Effector memory CD8-positive, alpha-beta T cell (primary cell): ENCODE measurements at places on chromosomes 11 and 22.

DNA sequence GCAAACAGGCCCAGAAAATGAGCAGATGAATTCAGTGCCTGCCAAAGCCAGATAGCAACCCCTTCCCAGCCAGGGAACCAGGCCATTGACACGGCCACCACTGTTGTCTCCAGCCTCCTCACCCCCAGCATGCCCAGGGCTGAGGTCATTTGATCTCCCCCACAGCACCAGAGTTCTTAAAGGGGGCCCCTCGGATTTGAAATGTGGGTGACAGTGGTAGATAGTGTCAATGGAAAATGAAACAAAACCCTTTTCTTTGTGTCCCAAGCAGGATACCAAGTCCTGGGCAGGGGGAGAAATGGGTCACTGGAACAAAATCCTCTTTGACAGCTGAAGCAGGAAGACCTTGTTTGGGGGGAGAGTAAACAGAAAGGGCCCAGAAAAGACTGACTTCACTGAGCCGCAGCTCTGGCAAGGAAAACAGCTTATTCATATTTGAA lies 14.3 kb upstream of the ACCSL start:
- H3K27ac ChIP-seq: no peak overlapping the region
- H3K4me1 ChIP-seq: no peaks in the 10 kb centered on the region
- H3K27me3 ChIP-seq: peaks cover 48% of the 10 kb centered on the region
- no peaks in the 10 kb centered on the region for H3K36me3 ChIP-seq

DNA sequence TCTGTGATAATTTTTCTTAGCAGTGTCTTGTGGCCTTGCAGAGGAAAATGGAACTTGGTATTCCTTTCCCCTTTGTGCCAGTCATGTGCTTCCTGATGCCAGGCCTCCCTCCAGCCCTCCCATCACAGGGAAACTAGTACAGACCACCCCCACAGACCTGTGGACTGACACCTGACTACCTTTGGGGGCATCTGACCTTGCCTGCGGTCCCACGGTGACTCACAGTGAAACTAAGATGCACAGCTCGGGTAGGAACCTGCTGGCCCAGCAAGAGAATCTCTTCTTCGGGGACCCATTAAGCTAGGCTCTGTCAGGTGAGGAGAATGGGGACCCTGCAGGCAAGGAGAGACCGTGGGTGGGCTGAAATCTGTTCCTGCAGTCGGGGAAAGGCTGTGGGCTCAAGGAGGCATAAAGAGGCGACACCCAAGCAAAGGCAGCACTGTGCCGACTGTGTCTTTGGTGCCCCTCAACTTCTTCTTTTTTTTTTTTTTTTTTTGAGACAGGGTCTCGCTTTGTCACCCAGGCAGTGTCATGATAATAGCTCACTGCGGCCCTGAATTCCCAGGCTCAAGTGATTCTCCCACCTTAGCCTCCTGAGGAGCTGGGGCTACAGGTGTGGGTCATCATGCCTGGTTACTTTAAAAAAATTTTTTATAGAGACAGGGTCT lies 20.8 kb upstream of the PEX26 start:
- no peaks in the 10 kb centered on the region for H3K27me3 ChIP-seq
- no peak for DNase-seq
- no peaks in the 10 kb centered on the region for H3K36me3 ChIP-seq
- H3K27ac ChIP-seq: no peak overlapping the region
- H3K4me1 ChIP-seq: no peaks in the 10 kb centered on the region
- H3K4me3 ChIP-seq: no peak overlapping the region

DNA sequence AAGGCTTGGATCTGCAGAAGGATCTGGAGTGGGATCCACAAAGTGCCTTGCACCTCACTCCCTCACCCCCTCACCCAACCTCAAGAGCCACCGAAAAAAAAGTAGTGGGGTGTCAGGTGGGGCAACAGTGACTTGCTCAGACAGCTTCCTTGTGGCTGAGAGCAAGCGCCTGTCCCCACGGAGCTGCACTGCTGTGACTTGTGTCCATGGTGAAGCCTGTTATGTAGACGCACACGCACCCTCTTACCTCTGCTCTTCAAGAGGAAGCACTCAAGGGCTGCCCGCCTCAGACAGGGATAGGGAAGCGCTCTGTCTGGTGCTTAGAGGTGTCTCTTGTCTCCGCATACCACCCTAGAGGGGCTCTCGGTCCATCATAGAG lies 1.2 kb downstream of the DRD2 start:
- DNase-seq: no peak
- peaks cover 70% of the 10 kb centered on the region for H3K27me3 ChIP-seq
- no peaks in the 10 kb centered on the region for H3K4me1 ChIP-seq
- H3K4me3 ChIP-seq: no peak overlapping the region
- H3K36me3 ChIP-seq: no peaks in the 10 kb centered on the region

DNA sequence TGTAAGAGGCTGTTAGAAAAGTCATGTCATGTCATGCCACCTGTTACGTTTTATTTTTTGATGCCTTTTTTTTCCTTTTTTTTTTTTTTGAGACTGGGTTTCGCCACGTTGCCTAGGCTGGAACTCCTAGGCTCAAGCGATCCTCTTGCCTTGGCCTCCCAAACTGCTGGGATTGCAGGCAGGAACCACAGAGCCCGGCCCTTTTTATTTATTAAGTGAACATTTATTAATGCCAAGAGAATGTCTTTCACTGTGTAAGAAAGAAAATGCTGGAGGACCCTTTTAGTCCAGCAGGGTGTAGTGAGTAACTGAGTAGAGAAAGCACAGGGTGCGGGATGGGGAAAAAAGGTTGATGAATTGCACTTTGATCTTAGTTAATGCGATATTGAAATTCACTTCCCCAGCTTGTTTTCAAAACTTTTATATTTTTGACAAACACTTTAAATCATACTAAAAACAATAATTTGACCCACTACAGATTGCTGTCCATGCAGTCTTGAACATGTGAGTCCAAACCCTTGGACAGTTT lies 2.3 kb upstream of the XBP1 start:
- H3K4me1 ChIP-seq: peaks cover 29% of the 10 kb centered on the region
- DNase-seq: no peak
- H3K27ac ChIP-seq: peak overlapping the region; percentile 92
- H3K4me3 ChIP-seq: peak overlapping the region; percentile 85
- peaks cover 58% of the 10 kb centered on the region for H3K36me3 ChIP-seq

DNA sequence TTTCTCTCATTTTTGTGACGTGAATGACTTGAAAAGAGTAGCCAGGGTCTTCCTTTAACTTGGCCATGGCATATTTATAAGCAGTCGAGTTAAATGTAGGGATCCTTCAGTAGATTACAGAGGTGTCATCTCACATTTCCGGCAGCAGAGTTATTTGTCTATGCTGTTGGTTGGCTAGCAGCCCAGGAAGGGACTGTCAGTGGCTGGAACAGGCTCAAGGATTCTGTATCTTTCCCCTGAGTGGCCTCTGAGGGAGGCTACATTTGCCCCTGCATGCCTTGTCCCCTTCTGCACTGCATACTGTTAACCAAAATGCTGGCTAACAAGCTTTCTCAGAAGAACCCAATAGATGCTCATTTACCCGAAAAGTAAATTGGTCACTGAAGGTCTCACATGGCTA lies 187.6 kb downstream of the PGR start:
- no peak overlapping the region for H3K4me3 ChIP-seq
- no peaks in the 10 kb centered on the region for H3K4me1 ChIP-seq
- H3K27ac ChIP-seq: no peak overlapping the region
- H3K27me3 ChIP-seq: no peaks in the 10 kb centered on the region

DNA sequence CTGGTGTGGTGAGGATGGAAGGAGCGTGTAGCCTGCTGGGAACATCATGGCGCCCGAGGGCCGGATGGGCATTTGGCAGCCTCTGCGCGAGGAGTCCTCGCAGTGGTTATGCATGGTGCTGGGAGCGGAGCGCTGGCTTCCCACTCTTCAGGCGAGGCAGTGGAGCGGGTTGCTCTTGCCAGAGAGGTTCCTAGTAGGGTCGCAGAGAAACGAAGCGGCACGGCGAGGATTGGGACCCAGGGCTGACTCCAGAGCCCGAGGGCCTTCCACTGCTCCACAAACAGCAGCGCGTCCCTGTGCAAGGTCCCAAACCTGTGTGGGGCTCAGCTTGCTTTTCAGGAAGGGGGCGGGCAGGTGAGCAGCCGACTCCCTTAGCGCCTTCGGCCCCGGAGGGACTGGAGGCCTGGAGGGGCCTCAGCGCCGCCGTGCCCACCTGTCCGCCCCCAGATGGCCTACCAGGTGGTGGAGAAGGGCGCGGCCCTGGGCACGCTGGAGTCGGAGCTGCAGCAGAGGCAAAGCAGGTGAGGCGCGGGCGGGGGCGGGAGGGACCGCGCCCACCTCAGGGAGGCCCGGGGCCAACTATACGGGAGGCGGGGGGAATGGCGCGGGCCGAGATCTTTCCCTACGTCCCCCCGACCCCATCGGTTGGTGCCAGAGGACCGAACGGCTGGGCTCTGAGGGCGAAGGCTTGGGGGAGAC lies 7.2 kb downstream of the ATG16L2 start:
- peaks cover 16% of the 10 kb centered on the region for H3K4me1 ChIP-seq
- peak overlapping the region; percentile 58 for H3K27ac ChIP-seq
- H3K27me3 ChIP-seq: no peaks in the 10 kb centered on the region
- DNase-seq: no peak

GRCh38 chr11:3052567-3052966 lies 4.7 kb downstream of the CARS1 start:
- peaks cover 17% of the 10 kb centered on the region for H3K36me3 ChIP-seq
- H3K4me1 ChIP-seq: peaks cover 54% of the 10 kb centered on the region
- no peak for DNase-seq
- H3K27me3 ChIP-seq: no peaks in the 10 kb centered on the region
